Progenitor cell of endocrine pancreas (in vitro differentiated cells): ENCODE measurements at places on chromosomes 12 and 14. TPM values are rescaled to one million over a fixed set of nuclear protein-coding genes. Genes with fewer than 3 reads are reported as not detected.

Gene KCNJ8
- total RNA-seq, result 1.1 and 2.2 TPM in 2 replicates

Gene KRT74
- not detected in 2 replicates for total RNA-seq

Gene ALX1
- 3.0 and 3.2 TPM in 2 replicates for total RNA-seq

GRCh38 chr12:54368025-54368708 is 3.9 kb upstream of the GPR84 start:
- H3K4me3 ChIP-seq, result no peak overlapping the region
- DNase-seq, result no peak
- H3K27ac ChIP-seq, result no peak overlapping the region
- H3K27me3 ChIP-seq, result peaks cover 55% of the 10 kb centered on the region
- H3K36me3 ChIP-seq, result peaks cover 9% of the 10 kb centered on the region
- H3K4me1 ChIP-seq, result peaks cover 6% of the 10 kb centered on the region

GRCh38 chr14:19800282-19801117 is 3.1 kb upstream of the OR4N2 start:
- no peaks in the 10 kb centered on the region for H3K36me3 ChIP-seq
- H3K27me3 ChIP-seq, result no peaks in the 10 kb centered on the region
- no peak overlapping the region for H3K27ac ChIP-seq

DNA sequence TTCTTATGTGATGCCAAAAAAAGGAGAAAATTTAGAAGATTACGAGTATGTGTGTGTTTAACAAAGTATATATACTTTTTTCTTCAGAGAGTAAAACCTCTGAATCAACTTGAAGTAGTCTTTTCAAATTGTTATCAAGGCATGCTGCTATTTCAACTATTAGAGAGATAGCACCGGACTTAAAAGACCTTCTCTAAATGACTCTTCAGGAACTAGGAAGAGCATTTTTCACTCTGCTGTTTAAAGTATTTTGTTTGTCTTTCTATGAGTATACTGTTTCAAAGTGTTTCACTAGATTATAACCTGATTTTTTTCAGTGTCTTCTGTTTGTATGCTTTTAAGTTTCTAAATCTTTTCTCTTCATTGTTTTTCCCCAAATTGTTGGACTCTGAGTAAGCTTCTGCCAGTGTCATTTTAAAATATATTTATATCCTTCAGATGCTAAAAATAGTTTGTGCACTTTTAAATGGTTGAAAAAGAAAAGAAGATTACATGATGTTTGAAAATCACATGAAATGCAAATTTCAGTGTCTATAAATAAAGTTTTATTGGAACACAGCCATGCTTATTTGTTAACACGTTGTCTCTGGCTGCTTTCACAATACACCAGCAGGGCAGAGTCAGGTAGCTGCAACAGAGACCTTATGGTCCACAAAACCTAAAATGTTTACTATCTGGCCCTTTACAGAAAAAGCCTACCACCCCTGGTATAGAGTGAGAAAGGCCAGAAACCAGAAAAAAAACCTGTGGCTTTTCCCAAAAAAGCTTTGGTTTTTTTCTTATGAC is 21.3 kb downstream of the CRADD start:
- no peak for DNase-seq
- no peak overlapping the region for H3K27ac ChIP-seq
- H3K36me3 ChIP-seq, result no peaks in the 10 kb centered on the region
